ENCODE measurements at places on chromosomes 12 and 14.

DNA sequence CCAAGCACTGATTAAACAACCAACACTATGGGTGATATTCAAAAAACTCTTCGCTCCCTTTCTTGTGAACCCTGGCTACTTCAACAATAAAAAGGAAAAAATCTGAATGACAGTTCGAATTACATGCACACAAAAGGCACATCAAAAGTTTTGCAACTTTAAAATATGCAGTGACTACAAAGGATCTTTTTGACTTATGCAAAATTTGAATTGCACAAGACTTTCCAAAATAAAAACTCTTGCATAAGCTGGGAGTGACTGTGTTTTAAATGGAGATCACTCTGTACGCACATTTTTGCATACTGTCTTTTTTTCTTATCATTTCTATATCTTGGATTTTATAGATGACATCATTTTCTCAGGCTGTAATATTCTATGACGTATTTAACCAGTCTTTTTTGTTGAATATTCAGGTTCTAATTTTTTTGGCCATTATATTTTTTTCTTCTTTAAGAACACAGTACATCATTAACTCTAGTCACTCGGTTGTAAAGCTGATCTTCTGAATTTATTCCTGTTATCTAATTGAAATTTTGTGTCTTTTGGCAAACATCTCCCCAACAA, 667.6 kb upstream of the TBX3 start:
- DNase-seq: peak; percentile 38

DNA sequence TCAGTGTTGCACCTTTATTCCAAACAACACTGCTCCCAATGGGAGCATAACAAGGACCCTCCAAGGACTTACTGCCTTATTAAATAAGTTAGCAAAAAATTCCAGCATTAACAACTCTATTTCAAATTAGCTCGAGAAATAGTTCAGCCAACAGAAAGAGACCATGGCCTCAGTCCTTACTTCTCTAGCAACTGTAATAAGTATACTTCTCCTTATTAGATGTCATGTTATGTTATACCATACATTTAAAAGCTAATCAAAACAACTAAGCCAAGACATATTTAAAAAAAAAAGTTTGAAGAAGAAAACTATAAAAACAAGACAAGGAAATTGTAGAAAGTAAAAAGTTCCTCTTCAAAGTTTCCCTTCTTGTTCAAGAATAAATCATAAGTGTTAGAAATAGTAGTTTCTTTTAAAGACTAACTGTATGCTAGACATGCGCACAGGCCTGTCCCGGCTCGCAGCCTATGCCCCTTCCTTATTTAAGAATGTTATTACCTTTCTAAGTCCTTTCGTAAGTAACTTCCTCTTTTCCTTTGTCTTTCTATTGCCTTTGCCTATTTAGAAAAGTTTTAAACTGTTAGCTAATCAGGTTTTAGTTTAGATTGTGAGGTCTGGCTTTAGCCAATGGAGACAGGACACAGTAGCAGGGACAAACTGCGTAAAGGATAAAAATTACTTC, 68.6 kb downstream of the RESF1 start:
- no peak for DNase-seq

DNA sequence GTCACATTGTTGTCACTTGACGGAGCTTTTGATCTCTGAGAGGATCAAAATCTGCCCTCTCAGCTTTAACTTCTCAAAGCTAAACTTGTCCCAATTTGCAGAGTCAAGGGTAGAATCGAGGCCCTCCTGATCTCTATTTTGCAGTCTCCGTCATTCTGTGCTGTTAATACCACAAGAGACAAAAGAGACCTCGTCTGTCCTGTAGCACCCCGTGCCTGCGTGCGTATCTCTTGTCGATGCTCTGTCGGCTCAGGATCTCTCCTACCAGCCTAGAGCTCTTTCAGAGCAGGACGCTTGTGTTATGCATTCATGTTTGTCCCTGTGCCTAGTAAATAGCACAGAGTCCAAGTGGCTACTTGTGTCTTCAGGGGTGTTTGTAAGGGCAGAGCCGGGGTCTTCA, 5.1 kb downstream of the EVL start:
- no peak for DNase-seq

DNA sequence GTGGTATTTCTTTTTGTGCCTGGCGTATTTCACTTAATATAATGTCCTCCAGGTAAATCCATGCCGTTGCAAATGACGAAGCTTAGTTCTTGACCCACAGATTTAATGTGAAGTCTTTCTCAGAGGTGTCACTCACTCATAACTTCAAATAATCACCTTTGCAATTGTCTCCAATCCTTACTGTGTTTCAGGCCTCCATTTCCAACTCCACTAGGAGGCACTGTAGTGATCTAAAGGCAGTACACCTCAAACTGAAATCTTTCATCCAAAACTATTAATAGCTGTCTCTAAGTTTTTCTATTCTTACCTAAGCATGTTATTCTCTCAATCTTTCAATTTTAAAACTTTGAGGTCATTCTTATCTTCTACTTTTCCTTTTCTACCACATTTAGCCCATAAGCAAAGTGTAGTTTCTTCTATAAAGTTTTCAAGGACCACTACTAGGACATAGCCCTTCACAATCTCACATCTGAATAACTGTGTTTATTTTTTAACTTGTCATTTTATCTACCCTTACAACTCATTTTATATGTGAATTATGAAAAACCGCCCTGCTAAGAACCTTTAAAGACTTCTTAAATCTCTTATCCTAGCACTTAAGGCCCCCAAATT, 25.5 kb upstream of the FBXO34 start:
- DNase-seq: peak; percentile 27

- peak; percentile 84 for DNase-seq
Measured at GRCh38 chr12:57280211-57281062, 29.4 kb upstream of the STAC3 start.
